ENCODE measurements at places on chromosomes 1 and 21.

DNA sequence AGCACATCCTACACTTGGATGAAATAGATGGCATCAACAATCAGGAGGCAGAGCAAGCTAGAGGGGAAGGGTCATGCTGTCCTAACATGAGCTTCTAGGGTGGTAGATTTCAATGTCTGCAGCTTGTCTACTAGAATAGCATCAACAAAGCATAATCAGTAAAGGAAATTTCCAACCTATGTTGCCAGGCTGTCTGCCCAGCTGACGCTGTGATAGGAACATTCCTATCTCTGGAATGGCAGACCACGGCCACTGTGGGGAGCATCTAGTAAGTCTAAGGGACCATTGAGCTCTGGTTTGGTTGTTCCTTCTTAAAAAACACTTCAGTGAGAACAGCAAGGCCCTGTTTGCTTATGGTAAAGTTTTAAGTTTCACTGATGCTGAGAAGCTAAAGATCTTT is 206.8 kb downstream of the PAPPA2 start:
- DNase-seq = no peak

GRCh38 chr1:244653439-244654107 is 647 bp downstream of the DESI2 start:
- no peak for DNase-seq

DNA sequence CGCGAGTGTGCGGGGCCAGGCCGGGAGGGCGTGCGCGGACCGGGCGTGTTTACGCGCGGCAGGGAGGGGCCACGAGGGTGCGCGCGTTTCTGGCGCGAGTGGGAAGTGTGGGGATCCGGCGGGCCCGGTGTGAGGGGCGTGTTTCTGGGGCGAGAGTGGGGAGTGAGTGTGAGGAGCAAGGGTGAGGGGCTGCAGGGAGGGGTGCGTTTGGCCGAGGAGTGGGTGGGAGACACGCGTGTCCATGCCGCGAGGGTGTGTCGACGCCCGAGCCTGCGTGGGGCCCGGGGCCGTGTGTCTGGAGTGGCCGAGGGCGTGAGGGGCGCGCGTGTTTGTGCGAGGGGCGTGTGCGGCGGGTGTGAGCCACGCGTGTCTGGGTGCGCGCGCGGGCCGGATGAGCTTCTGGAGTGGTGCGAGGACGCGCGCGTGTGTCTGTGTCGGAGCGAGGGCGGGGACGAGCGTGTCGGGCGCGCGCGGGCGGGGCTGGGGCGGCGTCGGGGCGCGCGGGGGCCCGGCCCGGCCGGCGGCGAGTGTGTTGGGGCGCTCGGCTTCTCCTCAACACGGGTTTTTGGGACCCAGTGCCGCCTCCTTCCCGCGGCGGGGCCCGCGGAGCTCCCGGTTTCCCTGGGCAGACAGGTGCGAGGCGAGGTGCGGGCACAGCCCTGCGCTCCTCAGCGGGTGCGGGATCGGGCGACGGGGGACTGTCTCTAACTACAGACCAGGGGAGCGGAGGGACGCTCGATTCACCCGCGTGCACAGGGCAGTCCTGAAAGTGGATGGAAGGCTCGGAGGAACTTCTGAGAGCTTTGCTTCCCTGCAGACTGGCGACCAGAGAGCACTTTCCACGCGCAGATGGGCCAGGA is 65.8 kb upstream of the VAMP3 start:
- DNase-seq = no peak

- no peak for DNase-seq
Observed at GRCh38 chr1:20355828-20356735, 65.4 kb downstream of the VWA5B1 start.

GRCh38 chr21:45305836-45306235 is 18.1 kb upstream of the POFUT2 start:
- DNase-seq = no peak

GRCh38 chr21:17390569-17390968 is 122.3 kb upstream of the CXADR start:
- DNase-seq = no peak

DNA sequence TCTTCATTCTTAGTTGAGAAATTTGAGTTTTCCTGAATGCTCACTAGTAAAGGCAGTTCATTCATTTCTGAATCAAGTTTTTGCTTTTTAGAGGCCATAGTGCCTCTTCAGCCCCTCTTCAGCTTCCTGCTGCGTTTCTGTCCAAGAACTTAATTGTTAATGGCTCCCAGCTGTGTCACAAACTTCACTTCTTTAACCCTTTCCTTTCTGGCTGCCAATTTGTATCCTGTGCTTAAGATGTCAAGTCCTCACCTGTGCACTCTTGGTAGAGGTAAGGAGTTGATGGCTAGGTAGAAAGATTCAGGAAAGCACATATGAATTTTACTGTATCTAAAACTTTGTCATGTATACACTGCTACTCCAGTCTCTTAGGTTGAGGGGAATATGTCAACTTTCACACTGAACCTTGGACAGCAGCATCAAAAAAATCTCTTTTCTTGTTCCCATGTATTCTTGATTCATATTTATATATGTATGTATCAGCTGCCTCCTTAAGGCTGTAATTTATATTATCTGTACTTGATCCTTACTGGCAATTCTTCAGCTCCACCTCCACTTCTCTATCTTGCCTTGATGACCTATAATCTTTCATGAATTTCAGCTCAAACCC is 612.8 kb downstream of the LMO4 start:
- DNase-seq = no peak

DNA sequence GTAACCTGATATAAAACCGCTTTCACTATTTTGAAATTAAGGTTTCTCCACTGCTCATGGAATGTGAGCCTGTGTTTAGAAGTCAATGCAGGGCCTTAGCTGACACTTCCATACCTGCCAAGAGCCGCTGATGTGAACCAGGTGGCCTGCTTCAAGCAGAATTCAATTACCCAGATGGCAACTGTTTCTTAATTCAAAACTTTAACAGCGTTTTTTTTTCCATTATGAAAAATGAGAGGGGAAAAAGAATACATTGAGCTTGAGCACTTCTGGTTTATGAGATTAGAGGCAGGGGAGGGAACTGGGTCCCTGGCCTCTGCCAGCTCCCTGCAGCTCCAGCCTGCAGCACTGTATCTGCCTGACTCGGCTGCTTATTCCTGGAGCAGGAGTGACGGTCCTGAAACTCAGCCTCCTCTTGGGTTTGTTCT is 7.7 kb upstream of the ATP1A1 start:
- no peak for DNase-seq

GRCh38 chr1:51719146-51719545 is 102.3 kb downstream of the OSBPL9 start:
- no peak for DNase-seq

DNA sequence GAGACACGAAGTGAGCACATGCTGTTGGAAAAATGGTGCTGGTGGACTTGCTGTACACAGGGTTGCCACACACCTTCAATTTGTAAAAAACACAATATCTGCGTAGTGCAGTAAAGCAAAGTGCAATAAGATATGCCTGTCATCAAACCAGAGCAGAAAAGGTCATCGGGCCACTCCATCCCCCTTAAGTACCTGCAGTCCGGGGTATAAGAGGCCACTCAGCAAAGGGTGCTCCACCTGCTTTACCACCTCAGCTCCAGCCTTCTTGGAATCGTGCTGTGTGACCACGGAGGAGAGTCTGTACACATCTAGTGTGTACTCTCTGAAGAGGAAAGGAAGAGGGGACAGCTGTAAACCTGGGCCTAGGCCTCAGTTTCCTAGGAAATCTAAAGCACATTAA is 10.9 kb downstream of the YARS1 start:
- no peak for DNase-seq

GRCh38 chr1:47225430-47226100 is 6.5 kb downstream of the TAL1 start:
- DNase-seq = no peak

GRCh38 chr1:197171531-197171930 is 25.1 kb upstream of the ASPM start:
- peak; percentile 14 for DNase-seq

GRCh38 chr1:220914283-220915116 is 35.3 kb downstream of the HLX start:
- DNase-seq = no peak

DNA sequence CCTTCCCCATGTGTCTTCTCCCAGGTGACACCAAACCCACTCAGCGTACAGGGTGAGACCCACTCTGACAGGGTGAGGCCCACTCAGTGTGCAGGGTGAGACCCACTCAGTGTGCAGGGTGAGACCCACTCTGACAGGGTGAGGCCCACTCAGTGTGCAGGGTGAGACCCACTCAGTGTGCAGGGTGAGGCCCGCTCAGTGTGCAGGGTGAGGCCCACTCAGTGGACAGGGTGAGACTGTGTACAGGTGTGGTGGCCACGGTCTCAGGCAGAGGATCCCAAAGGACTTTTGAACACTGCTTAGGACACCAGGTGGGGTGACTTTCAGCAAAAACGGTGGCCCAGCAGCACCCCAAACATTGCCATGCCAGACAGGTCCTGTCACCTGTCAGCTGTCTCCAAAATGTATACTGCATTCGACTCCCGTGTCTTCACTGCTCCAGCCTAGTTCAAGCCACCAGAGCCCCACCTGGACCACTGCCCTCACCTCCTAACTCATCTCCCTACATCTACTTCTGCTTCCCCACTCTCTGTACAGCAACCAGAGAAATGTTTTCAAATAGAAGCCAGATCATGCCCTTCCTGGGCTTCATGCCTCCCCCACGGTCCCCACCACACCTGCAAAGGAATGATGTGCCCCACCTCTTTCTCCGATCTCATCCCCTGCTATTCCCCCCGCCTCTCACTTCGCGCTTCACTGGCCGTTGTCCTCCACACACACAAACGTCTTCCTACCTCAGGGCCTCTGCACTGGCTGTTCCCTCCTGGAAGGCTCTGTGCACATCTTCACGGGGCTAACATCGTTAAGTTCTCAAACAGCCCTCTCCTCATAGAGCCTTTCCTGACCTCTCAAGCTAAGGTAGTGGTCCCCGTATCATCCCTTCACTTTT is 52.1 kb downstream of the ACBD3 start:
- no peak for DNase-seq

- no peak for DNase-seq
Observed at GRCh38 chr21:30718239-30718909, at the start of gene KRTAP21-3. Gene KRTAP21-3 (minus strand): TSS chr21:30718777. CDS start chr21:30718759, 18 bp downstream.

DNA sequence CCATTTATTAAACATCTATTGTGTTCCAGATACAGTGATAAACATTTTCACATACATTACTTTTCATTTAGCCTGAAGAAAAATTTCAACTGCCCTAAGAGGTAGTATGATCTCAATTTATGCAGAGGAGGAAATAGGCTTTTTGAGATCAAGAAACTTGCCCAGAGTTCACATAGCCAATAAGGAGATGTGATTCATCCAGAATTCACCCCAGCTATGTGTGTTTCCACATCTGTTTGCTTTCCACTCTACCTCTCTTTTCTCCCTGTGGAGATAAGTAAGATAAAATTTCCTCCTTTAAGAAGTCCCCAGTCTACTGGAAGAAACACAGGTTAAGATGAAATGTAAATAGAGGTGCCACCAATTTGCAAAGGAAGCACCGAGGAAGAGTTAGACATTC is 199.7 kb upstream of the C8B start:
- no peak for DNase-seq

DNA sequence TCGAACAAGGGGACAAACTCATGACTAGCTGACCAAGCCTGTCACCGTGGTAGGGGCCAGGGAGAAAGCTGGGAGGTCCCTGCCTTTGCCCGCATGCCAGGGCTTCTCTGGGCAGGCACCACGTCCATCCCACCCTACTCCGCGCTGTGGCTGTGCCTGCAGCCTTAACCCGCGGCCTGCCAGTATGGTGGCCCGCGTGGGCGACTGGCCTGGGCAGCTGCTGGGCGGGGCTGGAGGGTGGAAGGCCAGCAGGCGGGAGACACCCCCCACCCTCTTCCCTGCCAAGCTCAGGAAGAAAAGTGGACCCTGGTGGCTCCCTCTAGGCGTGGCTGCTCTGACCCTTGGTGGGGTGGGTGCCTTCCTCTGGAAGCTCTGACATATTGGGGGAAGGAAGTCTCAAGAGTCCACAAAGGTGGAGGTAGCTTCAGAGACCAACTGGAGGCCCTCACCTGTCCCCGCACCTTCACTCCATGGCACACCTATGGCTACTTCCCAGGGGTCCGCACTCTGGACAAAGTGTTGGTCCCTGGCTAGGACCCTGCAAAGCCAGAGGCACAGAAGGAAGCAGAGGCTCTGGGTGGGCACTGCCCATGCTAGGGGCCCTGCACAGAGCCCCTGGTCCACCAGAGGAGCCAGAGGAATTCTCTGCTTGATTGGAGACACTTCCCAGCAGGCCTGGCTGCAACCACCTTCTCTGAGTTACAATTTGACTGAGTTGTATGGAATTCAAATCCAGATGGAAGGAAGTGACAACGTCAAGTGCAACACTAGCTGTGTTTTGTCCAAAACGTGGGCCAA is 3.3 kb upstream of the SKI start:
- DNase-seq = no peak

DNA sequence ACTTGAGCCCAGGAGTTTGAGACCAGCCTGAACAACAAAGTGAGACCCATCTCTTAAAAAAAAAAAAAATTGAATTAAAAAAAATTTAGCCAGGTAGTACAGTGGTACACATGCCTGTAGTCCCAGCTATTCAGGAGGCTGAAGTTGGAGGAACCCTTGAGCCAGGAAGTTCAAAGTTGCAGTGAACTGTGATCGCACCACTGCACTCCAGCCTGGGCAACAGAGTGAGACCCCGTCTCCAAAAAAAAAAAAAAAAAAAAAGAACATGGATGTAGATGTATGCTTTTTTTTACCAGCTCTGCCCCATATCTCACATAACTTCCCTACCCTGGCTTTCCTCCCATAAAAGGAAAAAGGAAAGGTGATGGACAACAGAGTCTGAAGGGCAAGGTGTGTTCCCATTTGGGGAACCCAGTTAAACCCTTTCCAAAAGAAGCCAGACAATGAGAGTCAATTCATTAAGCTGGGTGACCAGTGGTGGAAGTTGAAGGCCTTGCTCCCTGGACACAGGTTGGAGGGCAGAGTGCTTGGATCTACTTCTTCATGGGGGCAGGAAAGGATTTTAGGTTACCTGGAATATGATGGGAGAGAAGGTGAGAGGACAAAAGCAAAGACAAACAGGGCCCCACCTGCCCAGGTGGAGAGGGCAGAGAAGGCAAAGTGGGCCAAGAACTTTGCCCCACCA is 2.9 kb downstream of the KRTCAP2 start:
- DNase-seq = no peak

DNA sequence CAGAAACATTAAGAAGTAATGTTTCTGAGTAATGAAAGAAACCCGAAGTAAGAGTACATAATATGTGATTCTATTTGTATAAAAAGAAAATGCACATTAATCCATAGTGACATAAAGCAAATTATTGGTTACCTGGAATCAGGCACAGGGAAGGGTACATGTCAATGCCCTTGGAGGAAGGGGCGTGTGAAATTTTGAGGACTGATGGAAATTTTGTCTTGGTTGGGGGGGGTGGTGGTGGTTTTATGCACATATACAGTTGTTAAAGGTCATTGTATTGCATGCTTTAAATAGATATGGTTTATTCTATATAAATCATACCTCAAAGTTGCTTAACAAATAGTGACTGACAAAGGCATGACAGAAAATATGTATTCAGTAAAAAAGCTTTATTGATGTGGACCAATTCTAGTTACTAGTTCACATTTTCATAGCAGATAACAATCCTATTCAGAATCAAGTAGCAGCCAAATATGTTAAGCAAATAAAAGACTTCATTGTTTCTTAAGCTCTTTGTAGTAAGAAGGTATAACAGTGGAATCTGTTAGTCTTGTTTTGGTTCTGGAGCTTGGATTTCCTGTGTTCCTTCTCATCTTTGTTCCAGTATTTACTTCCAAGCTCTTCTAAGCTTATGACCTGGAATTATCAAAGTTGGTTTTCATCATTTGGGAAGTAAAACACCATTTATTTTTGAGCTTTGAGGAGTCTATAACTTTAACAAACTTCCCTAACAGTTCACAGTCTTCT is 15.1 kb downstream of the BACH1 start:
- no peak for DNase-seq

- DNase-seq = no peak
Observed at GRCh38 chr1:156390469-156391365, 21.7 kb downstream of the RHBG start.

- DNase-seq = no peak
Observed at GRCh38 chr1:230661976-230662375, 19.7 kb downstream of the COG2 start.

Data from NCI-H774 (cell line).